Mesothelial cell of epicardium (in vitro differentiated cells): ENCODE measurements at places on chromosomes 1 and 21.

- DNase-seq, result no peak
These were observed 1.0 kb downstream of the DNAJB4 start for GRCh38 chr1:78005755-78006154.

- no peak for DNase-seq
These were observed 10.7 kb downstream of the RORC start for GRCh38 chr1:151820940-151821339.

- DNase-seq, result no peak
These were observed 266.8 kb downstream of the VAV3 start for GRCh38 chr1:107698161-107698560.

GRCh38 chr21:28798798-28799197, 193.9 kb downstream of the LTN1 start:
- no peak for DNase-seq

- no peak for DNase-seq
These were observed 11.4 kb downstream of the METTL13 start for GRCh38 chr1:171792656-171793369.

DNA sequence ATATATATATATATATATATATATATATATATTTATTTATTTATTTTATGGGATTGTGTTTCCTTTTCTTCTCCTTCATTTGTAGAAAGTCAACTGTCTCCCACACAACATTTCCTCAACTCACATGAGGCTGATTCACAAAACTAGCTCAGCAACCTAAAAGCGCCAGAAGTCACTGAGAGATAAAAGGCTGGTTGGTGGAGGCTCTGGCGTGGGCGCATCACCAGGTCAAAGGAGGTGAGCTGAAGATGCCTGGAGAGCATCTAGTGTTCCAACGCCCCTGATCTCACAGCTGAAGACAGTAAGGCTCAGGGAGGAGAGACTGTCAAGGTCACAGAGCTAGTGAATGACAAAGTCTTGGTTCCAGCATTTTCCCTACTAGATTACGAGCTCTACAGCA, 78.0 kb downstream of the HLCS start:
- no peak for DNase-seq

DNA sequence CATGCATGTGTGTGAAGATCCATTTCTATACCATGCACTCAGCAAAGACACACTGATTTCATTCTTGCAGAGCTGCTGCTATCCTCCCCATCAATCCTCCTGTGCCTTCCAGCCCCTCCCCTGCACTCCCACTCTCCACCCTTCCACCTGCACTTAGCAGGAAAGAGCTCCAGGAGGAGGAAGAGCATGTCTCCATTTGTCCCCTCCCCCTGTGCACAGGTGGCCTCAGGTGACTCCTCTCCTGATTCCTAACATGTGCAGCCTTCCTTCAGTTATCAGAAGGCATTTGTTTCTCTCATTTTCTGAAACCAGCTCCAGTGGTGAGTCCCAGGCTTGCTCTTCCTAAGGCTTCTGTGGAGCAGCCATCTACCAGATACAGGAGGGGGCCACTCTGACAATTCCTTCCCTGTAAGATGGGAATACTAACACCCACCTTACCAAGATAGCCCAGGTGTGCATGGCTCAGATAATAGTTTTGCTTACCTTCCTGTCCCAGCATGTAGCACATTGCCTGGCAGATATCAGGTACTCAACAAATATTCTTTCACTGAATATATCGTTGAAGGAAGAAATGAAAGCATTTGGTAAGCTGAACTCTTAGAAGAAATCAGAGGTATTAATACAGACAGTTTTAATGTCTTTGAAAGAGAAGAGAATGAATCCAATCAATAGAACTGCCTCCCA, 21.9 kb upstream of the FAM3B start:
- DNase-seq, result no peak

- no peak for DNase-seq
These were observed 187.8 kb downstream of the NR5A2 start for GRCh38 chr1:200215350-200215749.

DNA sequence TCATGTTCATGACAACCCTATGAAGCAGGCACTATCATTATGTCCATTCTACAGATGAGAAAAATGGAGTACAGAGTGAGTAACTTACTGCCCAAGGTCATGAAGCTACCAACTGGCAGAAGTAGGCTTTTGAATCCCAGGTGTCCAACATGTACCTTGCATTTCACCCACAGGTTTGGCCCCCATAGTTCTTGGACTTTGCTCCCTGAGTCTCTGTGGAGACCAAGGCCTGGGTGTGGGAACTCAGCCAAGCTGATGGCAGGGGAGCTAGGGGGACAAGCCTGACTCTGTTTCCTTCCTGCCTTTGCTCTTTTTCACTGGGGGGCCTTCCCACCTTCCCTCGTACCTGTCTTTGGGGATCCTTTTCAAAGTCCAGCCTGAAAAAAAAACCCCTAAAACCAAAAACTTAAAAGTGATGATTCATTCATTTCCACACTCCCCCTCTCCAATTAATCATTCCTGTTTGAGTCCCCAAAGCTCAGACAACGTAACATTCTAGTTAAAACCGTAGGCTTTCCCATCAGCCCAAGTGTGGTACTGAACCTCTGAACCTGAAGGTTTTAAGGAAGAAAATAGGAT, 8.5 kb upstream of the TTC22 start:
- no peak for DNase-seq

DNA sequence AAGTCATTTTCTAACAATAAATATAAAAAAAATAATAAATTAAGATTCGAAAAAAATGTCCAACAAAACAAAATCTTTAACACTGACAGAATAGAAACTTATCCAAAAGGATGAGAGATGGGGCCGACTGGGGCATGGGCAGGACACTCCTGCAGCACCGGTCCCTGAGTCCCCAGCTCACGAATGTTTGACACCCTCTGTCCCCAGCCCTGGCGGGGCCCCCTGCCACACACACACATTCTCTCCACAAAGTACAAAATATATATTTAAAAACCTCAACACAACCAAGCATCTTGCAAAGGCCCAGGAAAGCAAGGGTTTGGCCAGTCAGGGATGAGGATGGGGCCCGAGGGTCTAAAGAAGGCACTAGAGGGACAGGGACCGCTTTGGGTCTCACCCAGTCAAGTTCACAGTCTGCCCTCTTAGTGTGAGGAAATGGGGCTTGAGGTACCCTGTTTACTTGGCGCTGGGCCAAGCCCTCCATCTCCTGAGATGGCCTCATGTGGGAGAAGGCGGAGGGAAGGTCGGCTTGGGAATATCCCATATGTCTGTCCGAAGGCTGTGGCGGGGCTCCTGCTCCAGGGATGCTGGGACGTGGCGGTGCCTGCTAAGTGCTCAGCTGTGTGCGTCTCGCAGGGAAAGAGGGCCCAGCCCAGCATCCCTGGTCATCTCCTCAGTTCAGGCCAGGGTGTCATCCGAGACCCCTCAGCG, 31.3 kb downstream of the EPHA2 start:
- no peak for DNase-seq

DNA sequence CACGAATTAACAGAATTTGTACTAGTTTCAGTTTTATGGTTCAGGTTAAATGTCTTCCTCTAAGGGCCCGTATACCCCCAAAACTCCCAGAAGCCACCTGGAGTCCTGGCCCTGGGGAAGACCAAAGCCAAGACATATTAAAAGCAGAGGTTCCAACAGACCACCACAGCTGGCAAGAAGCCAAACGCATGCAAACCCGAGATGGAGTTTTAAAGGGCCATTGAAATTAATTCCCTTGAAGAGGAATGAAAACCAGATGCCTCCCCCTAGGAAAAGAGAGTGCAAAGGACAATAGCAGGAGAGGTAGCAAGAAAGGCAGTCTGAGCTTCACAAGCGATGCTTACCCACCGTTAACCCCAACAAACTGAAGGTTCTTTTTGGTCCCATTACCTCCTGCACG, 48.1 kb downstream of the KANK4 start:
- no peak for DNase-seq

DNA sequence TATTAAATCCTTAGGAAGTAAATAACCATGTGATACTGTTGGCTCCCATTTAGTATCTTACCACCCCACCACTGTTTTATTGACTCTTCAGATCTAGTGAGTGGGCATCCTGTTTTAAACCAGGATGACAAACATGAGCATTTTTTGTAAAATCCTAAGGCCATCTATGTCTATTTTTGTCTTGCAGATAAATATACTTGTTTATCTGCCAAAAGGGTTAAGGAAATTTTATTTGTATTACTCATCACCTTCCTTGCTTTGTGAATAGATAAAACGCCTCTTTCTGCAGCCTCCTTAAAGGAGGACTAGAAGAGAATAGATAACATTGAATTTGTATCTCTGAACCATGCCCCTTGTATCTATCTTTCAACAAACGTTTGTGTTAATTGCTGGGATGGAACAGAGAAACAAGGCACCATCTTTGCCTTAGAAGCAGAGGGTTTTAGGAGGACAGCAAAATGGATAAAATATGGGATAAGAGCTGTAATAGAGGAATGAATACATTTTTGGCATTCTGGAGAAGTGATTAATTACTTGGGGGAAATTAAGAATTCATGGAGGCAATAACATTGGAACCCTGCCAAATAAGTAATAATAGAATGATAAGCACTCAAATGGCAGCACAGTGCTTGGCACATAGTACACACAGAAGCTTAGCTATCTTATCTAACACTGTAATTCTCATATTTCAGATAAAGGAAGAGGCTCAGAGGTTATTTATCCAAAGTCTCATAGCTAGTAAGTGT, 14.7 kb downstream of the YTHDF2 start:
- DNase-seq, result no peak
